ENCODE measurements at places on chromosomes 4 and X. TPM values are rescaled to one million over a fixed set of nuclear protein-coding genes. Genes with fewer than 3 reads are reported as not detected.

DNA sequence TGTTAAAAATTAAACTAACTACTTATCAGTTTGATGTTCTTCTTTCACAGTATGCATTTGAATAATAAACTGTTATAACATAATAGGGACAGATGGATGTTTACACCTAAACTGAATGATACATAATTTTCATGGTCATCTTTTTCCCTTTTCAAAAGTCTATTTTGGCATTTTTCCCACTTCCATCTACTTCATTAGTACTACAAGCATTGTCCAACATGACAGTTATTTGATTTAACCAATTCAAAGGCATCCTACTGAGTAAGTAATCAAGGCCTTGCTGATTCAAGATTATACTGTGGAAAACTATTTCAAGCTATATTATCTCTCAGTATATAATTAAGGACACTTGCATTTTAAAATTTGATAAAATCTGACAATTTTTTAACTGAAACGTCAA, 212.9 kb downstream of the FAT4 start:
- DNase-seq: no peak
- no peaks in the 10 kb centered on the region for H3K36me3 ChIP-seq
- H3K4me1 ChIP-seq: no peaks in the 10 kb centered on the region
- H3K27ac ChIP-seq: no peak overlapping the region
- H3K27me3 ChIP-seq: no peaks in the 10 kb centered on the region

DNA sequence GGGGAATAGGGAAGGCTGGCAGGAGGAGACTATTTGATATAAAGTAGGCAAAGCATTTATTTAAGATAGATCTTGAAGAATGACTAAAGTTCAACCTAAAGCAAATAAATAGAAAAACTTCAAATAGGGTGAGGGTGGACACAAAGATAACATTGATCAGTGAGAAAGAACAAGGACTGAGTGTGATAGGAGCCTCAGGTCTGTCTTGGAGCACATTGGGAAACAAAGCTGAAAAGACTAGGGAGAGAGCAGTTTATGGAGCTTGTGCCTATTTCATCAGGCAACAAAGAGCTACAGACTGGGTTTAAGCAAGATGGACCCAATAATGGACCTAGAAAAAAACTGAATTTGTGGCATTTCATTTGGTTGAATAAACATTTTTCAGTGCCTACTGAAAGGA, 425.6 kb downstream of the SMARCA1 start:
- no peaks in the 10 kb centered on the region for H3K36me3 ChIP-seq
- DNase-seq: no peak
- H3K27ac ChIP-seq: no peak overlapping the region
- no peaks in the 10 kb centered on the region for H3K27me3 ChIP-seq
- no peak overlapping the region for H3K4me3 ChIP-seq

- H3K27me3 ChIP-seq: peaks cover 6% of the 10 kb centered on the region
- H3K27ac ChIP-seq: no peak overlapping the region
- DNase-seq: peak; percentile 64
- H3K36me3 ChIP-seq: no peaks in the 10 kb centered on the region
- peaks cover 2% of the 10 kb centered on the region for H3K4me1 ChIP-seq
Measured at GRCh38 chr4:68175562-68176155, 46.0 kb upstream of the TMPRSS11F start.

DNA sequence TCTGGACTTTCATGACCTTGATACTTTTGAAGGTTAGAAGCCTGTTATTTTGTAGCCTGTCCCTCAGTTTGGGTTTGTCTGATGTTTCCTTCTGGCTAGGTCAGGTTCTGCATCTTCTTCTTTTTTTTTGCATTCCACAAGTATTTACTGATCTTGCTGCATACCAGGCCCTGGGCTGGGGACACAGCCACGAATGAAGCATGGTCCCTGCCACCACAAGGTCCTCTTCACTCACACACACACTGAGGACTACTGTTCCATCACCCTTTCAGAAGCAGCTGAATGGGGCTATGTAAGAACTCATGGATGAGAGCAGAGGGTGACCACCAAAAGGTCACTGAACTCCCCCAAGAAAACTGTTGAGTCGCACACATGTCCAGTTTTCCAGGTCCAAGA, 39.2 kb downstream of the USP11 start:
- DNase-seq: no peak
- H3K27me3 ChIP-seq: no peaks in the 10 kb centered on the region
- no peak overlapping the region for H3K4me3 ChIP-seq
- no peak overlapping the region for H3K27ac ChIP-seq
- no peaks in the 10 kb centered on the region for H3K36me3 ChIP-seq

DNA sequence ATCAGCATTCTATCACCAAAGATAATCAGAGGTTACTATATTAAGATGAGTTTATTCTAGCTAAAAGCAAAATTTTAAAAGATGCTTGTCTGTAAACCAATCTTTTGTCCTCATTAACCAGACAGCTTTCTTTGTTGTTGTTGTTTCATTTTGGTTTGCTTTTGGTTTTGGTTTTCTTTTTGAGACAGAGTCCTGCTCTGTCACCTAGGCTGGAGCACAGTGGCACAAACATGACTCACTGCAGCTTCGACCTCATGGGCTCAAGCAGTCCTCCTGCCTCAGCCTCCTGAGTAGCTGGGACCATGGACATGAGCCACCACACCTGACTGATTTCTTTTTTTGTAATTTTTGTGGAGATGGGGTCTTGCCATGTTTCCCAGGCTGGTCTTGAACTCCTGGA, 102.9 kb downstream of the COX18 start:
- DNase-seq: peak; percentile 5
- no peak overlapping the region for H3K4me3 ChIP-seq
- H3K27me3 ChIP-seq: peaks cover 19% of the 10 kb centered on the region

- no peaks in the 10 kb centered on the region for H3K27me3 ChIP-seq
- no peak overlapping the region for H3K4me3 ChIP-seq
- peaks cover 9% of the 10 kb centered on the region for H3K4me1 ChIP-seq
- H3K36me3 ChIP-seq: no peaks in the 10 kb centered on the region
- DNase-seq: no peak
Measured at GRCh38 chr4:112210777-112211176, 20.8 kb upstream of the AP1AR start.

- no peak overlapping the region for H3K4me3 ChIP-seq
- H3K27ac ChIP-seq: peak overlapping the region; percentile 11
- no peak for DNase-seq
- H3K36me3 ChIP-seq: peaks cover 8% of the 10 kb centered on the region
- peaks cover 55% of the 10 kb centered on the region for H3K4me1 ChIP-seq
- no peaks in the 10 kb centered on the region for H3K27me3 ChIP-seq
Measured at GRCh38 chr4:2572866-2573265, 36.4 kb downstream of the FAM193A start.

- DNase-seq: no peak
- peaks cover 42% of the 10 kb centered on the region for H3K4me1 ChIP-seq
- H3K27me3 ChIP-seq: no peaks in the 10 kb centered on the region
- no peak overlapping the region for H3K27ac ChIP-seq
- peaks cover 44% of the 10 kb centered on the region for H3K36me3 ChIP-seq
Measured at GRCh38 chrX:2640436-2641150, 50.5 kb upstream of the CD99 start.

DNA sequence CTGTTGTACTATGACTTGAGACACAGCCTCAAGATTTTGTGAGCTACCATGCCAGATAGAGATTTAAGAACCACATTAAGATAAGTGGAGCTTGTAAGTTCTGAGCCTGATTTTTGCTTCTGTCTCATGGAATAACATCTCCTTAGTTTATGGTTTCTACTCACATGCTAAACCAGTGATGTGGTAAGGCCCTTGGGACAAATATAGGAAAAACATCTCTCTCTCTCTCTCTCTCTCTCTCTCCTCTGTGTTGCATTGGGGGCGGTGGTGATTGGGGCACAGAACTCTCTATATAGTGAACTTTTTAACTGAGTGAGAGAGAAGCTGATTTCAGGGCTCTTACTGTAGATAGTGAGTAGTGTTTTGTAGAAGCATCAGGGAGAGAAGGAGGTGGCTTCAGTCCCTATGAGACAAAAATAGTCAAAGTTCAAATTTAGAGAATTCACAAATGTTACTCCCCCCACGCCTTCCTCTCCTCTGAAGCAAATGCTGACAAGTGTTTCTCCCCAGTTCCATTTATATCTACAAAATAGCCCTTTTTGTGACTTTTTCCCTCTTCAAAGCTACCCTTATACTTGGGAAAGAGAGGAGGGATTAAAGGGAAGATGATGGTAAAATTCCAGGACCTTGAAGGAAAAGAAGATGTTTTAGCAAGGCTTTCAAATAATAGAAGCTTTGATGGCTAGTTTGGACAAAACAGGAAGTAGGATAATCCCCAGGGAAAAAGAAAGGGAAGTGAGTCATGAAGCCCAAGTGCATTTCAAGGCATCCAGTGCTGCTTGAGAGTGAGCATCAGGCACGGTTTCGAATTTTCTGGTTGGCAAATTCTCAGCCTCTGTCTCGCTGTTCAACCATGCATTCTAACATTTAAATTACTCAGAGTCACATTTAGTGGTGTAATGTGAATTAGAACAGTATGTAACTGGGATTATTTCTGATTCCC, 134.3 kb upstream of the AP1S2 start:
- no peak for DNase-seq
- no peaks in the 10 kb centered on the region for H3K36me3 ChIP-seq
- peaks cover 11% of the 10 kb centered on the region for H3K27me3 ChIP-seq
- H3K4me3 ChIP-seq: no peak overlapping the region

DNA sequence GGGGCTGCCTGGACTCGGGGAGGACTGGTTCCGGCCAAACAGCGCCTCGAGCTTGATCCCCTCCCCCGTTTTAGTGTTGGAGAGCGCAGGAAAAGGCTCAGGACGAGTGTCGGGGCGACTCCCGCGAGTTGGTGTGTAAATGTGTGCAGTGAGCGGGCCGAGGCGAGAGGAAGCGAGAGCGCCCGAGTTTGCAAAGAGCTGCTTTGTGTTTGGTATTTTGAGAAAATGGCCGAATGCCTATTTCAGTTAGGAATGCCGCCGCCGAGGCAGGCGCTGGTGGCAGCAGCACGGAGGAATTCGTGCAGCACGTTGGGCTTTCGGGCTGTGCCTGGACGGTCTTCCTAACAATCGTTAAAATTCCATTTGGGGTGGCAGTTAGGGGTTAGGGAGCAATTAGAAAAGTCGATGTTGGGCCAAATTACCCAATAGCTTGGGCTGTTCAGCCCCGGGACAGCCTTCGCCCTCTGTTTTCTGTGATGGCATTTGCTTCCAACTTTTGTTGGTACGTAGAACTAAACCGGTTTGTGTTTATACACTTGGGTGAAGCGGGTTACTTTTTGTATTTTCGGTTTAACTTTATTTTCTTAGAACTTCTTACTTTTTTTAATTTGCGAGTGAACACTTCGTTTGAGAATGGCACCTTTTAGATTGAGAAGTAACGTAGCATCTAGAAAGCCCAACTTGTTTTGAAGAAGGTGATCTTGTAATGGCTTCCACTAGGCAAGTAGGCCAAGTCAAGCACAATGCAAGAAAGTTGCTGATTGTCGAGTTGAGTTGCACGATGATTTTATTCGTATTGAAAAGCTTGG, 1.6 kb downstream of the REST start:
- H3K27me3 ChIP-seq: peaks cover 1% of the 10 kb centered on the region
- peak overlapping the region; percentile 94 for H3K27ac ChIP-seq
- peak; percentile 71 for DNase-seq
- H3K4me1 ChIP-seq: peaks cover 44% of the 10 kb centered on the region
- H3K4me3 ChIP-seq: peak overlapping the region; percentile 93

- no peak overlapping the region for H3K4me3 ChIP-seq
- H3K4me1 ChIP-seq: peaks cover 12% of the 10 kb centered on the region
- H3K27me3 ChIP-seq: no peaks in the 10 kb centered on the region
- H3K36me3 ChIP-seq: no peaks in the 10 kb centered on the region
- no peak overlapping the region for H3K27ac ChIP-seq
Measured at GRCh38 chr4:81664079-81664478, 192.4 kb upstream of the RASGEF1B start.

- no peaks in the 10 kb centered on the region for H3K27me3 ChIP-seq
- H3K4me1 ChIP-seq: no peaks in the 10 kb centered on the region
- no peaks in the 10 kb centered on the region for H3K36me3 ChIP-seq
Measured at GRCh38 chr4:85408301-85408700, 66.6 kb upstream of the ARHGAP24 start.

DNA sequence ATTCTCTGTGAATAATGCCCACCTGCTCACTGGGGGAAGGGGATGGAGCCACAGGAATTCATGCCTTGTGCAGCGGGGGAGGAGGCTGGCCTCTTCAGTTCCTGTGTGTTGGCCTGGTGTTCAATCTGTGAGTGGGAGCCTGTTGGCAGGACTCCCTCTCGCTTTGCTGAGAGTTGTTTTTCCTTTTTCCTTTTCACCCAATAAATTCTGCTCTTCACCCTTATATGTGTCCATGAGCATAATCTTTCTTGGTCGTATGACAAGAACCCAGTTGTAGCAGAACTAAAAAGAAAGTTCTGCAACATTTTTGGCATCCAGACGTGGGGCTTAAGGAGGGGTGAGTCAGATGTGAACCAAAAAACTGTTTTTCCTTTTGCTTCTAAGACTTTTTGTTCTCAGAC, 235.2 kb upstream of the HDX start:
- H3K4me3 ChIP-seq: no peak overlapping the region
- no peaks in the 10 kb centered on the region for H3K4me1 ChIP-seq
- DNase-seq: no peak
- H3K36me3 ChIP-seq: no peaks in the 10 kb centered on the region

DNA sequence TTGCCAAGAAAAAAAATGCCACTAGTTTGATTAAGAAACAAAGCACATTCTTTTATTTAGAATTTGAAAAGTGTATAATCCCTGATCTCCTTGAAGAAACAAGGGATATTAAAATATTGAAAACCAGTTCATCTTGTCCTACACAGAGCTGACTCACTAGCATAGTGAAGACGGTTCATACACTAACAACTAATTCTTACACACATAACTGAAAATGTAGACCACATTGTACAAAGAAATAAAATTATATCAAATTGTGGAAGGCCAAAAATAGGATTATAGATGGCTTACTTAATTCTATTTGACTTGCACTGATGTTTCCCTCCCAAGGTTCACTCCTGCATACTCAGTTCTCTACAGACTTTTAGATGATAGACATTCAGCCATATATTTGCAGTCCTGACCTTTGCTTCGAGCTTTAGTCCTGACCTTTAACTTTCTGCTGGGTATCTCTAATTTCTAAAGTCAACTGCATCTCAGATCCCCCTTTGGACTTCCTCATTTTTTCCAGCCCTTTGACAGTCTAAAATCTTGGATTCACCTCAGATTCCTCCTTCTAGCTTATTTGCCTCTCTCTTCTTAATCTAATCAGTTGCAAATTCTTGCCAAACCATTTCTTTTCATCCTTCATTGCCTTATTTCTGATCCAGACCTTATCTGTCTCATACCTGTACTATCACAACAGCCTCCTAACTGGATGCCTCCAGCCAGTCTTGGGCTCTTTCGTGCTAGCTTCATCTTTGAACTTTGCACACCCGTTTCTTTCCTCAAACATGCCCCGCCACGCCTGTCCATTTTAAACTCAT, 4.5 kb upstream of the WWC2 start:
- DNase-seq: no peak
- peaks cover 25% of the 10 kb centered on the region for H3K27me3 ChIP-seq
- H3K36me3 ChIP-seq: no peaks in the 10 kb centered on the region

The PRDM5 gene
- 0.51 TPM for total RNA-seq

The CXCL3 gene
- not detected for total RNA-seq

The SPANXA1 gene
- not detected for total RNA-seq

The CDS1 gene
- 0.25 TPM for total RNA-seq

The ARMCX2 gene
- total RNA-seq: 19.4 TPM

The IGSF1 gene
- total RNA-seq: not detected

The RNF175 gene
- total RNA-seq: not detected

The CITED1 gene
- not detected for total RNA-seq

The FGG gene
- not detected for total RNA-seq

The RIBC1 gene
- 0.72 TPM for total RNA-seq

The HPGDS gene
- total RNA-seq: not detected
